ENCODE measurements at places on chromosomes 7 and 10.
A peak's percentile ranks its signal among the peaks of the same experiment; 100 is the strongest.

GRCh38 chr7:105672801-105673200 is 91.5 kb upstream of the EFCAB10 start:
- no peak for DNase-seq

DNA sequence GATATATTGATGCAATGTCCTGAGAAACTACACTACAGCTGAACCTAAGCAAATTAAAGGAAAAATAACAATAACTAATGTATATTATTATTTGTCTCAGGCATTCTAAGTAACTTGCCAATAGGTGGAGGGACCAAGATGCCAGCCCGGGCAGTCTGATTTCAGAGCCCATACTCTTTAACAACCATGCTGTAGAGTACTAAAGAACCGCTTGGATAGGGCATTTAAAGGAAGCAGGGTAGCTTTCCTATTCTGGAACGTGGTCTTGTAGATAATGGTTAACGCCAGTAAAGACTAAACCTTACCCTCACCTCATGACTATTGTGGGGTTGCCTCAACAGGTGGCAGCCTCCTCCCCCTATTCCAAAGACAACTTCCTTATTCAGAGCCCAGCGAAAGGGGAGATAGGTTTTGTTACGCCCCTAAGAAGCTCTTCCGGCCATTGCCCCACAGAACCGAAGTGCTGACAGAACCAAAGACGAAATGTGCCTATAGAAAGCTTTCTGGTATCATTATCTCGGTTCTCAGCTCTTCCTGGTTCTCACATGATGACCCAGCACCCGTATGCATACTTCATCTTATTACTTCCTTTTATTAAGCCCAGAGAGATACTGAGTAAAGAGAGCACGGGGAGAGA is 707 bp upstream of the C1GALT1 start:
- peak; percentile 73 for DNase-seq

DNA sequence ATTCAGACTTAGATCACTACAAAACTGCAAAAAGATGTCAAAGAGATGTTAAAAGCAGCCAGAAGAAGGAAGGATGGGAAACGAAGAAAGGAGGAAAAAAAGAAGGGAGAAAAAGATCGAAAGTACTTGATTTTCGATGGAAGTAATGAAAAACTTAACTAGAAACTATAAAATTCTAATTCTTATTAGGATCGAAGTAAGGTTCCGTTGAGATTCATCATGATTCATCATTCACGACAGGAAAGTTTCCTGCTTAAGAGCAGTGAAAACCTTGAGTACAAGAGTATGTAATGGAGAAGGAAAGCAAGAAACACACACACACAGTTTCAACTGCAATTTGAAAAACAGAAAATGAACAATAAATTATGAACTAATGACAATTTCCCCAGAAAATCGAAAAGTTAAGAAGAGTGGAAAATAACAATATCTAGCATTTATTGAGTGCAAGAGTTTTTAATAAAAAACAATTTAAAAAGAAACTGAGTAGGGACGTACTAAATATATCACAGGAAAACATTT is 1.1 kb upstream of the ING3 start:
- no peak for DNase-seq

DNA sequence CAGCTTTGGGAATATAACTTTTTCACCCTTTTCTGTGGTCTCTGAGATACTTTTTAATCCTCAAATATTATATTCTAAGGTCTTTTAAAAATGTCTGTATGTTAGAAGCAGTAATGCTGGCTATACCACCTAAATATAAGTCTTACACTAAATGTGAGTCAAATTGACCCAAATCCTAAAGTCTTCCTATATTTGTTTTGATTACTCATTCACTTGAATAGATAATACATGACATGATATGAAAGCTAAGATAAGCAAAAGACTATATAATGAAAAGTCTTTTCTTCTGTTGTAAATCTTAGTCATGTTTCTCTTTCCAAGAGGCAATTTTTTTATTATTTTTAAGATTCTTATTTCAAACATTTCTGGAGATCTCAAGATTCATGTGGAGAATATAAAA is 64.2 kb downstream of the HDAC9 start:
- DNase-seq, result no peak

DNA sequence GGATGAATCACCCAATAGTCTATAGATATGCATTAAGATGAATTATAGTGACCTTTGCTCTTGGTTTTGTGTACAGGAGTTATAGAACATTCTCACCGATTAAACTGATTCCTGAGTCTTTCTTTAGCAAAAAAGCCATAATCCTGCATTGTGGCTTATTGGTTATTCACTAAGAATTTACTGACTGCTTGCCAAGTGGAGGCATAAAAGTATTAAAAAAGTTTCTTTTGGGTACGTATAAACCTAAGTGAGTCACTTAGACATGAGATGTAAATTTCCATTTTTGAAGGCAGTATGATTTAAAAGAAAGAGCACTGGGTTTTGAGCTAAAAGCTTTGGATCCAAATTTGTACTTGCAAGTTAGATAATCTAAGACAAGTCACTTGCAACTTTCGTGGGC is 100.7 kb downstream of the CDK6 start:
- no peak for DNase-seq

- no peak for DNase-seq
Measured at GRCh38 chr7:38217672-38218071, 39.6 kb downstream of the STARD3NL start.

DNA sequence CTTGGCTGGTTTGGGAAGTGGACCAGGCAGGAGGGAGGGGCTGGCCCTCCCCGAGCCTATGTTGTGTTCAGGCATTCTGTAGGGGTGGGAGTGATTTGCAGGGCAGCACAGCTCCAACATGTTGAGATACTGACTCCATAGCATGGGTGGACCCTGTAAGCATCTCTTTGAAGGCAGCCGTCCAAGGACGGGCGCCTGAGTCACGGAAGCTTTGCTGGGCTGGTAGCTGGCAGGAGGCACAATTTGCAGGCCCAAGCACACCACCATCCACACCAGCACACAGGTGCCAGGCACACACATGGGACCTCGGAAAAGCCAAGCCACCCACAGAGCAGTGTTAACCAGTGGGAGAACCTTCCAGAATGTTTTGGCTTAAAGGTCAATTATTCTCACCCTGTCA is 505.1 kb upstream of the FOXK1 start:
- DNase-seq, result no peak

GRCh38 chr10:81081887-81082620 is 544.4 kb downstream of the SH2D4B start:
- no peak for DNase-seq

DNA sequence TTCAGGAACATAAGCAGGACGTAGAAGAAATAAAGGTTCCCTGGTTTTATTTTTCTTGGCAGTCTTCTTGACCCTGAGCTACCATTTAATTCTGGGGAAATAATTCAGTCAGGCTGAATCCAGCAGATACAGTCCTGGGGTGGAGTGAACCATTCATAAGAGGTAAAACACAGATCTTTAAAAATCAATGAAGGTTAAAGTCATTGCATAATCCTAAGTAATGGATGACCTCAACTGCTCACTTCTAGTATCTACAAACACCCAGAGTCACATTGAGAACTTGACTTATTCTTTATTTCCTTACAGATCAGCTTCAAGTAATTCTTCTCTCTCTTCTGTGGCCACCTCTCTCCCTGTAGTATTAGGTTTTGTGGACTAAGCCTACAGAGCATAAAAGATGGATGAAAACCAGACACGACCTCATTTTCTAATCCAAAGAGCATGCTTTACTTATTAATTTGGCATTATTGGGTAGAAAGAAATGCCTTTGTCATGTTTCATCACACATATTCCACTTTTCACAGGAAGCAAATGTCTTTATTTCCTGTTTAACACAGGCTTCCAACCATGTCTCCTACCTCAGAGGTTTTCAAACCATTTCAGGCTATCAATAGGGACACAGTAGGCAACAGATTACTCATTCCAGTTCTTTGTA is 182.3 kb upstream of the IMMP2L start:
- DNase-seq, result no peak

- DNase-seq, result no peak
Measured at GRCh38 chr10:92972066-92972870, 88.3 kb upstream of the CYP26C1 start.

DNA sequence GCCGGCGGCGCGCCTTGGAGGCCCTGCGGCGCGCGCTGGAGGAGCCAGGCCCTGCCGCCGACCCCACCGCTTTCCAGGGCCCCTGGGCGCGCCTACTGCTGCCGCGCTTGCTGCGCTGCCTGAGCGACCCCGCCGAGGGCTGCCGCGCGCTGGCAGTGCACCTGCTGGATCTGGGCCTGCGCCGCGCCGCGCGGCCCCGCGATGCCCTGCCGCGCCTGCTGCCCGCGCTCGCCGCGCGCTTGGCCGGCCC is 280 bp downstream of the DNAAF5 start:
- DNase-seq, result no peak
